RCC 7860 (cell line): ENCODE measurements at places on chromosomes 16 and 17.

DNA sequence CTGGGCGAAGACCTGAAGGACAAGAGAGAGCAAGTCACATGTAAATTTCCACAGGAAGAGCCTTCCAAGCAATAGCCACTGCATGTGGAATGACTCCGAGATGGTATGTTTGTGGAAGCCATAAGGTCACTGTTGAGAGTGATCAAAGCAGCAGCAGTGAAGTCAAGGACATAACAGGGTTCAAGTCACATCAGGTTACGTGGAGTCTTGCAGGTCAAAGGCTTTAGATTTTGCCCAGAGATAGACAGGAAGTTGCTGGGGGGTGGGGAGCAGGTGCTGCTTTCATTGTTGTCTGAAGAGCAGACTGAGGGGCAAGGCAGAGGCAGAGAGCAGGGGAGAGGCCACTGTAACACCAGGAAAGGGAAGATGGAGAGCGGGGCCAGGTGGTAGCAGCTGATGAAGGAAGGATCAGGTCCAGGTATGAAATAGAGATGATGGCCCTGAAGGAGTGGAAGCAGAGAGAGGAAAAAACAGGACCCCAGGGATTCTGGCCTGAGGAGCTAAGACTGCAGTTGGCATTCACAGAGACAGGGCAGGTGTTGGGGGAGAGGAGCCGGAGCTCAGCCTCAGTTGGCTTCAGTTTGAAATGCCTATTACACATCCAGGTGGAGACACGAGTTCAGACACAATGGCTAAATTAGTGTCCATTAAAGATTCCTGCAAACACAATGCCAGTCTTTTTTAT, 129.3 kb upstream of the AXIN2 start:
- no peak for DNase-seq

GRCh38 chr16:2913603-2914002, 1.9 kb downstream of the FLYWCH1 start:
- no peak for DNase-seq

GRCh38 chr16:84247844-84248243, 8.0 kb upstream of the KCNG4 start:
- peak; percentile 85 for DNase-seq

- DNase-seq: peak; percentile 78
These were observed 98.4 kb upstream of the GSE1 start for GRCh38 chr16:85514598-85515318.

DNA sequence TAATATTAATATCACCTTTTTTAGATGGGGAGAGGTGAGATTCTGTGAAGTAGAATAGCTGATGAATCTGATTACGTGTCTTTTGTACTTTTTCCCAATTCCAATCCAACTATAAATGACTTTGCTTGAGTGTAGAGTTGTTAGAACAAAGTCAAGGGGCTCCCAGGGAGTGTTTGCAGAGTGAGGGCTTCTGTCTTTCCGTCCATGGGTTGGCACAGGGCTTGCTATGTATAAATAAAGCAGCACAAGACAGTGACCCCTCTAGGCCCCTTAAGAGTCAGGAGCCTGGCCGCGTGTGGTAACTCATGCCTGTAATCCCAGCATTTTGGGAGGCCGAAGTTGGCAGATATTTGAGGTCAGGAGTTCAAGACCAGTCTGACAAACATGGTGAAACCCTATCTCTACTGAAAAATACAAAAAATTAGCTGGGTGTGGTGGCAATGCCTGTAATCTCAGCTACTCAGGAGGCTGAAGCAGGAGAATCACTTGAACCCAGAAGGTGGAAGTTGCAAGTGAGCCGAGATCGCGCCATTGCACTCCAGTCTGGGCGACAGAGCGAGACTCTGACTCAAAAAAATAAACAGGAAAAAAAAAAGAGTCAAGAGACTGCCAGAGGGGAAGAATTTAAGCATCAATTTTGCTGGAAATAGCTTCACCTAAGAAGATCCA, 127.9 kb upstream of the HS3ST3A1 start:
- DNase-seq: no peak

DNA sequence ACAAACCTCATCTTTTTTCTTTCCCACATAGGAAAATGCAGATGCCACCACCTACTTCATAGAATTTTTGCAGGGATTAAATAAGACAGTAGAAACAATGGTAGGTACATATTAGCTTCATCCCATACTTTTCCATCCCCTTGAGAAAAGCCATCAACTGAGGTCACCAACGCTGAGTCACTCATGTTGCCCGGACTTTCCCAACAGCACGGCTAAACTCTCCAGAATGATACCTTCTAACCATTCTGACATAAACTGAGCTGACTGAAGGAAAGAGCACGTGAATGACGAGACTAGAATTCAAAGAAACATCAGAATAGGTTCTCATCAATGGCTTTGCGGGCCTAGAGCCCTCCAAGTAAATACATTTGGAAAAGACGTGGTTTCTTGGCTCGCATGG, 146.0 kb upstream of the RCVRN start:
- no peak for DNase-seq

- no peak for DNase-seq
These were observed 15.3 kb upstream of the GNG13 start for GRCh38 chr16:815861-816260.

DNA sequence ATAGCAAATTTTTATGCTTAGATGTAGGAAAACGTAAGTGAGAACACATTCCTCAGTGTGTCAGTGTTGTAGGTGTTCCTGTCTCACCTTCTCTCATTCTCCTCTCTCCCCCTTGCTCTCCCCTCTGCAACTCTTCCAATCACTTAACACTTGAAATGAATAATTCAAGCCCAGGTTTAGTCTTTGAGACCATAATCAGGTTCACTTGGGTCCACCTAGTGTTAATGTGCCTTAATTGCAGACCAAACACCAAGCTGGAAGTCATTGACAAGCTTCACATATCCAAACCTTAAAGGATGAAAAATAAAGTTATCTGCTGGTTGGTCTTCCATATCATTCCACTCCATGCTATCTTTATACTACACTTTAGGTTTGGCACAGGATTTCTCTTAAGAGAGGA, 37.0 kb downstream of the STXBP4 start:
- no peak for DNase-seq

DNA sequence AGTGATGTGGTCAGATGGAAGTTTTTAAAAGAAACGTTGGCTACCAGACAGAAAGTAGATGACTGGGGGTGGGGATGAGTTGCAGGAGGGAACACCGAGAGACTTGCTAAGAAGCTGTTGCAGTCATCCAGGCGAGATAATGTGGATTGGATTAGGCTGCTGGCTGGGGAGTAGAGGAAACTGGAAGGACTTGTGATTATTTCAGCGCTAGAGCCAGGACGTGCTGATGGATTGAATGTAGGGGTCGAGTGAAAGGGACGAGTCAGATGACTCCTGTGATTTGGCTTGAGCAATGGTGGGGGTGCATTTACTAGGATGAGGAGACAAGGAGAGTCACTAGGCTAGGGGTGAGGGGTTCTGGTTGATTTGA, 88.5 kb downstream of the CLEC16A start:
- no peak for DNase-seq

- DNase-seq: no peak
These were observed 33.4 kb downstream of the ZZEF1 start for GRCh38 chr17:4109449-4109848.

- DNase-seq: no peak
These were observed 13.9 kb downstream of the MMP2 start for GRCh38 chr16:55492756-55493380.

- no peak for DNase-seq
These were observed 247.9 kb upstream of the SOX9 start for GRCh38 chr17:71872843-71873485.

DNA sequence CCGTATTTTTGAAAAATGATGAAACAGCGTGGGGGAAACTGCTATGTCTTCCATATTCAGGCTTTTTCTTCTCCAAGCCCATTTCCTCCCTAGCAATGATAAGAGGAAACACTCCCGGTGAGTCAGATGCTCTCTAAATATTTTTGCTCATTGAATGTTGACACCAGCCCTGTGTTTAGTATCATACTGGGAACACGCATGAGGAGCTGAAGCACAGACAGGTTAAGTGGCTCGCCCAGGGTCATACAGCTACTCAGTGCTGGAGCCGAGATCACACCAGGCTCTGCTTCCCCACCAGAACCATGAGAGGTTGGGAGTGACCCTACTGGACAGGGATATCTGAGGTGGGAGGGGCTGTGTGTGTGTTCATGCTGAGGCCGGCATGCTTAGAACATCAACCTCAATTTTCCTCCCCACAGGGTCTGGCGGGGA, 37.8 kb upstream of the ADGRG1 start:
- DNase-seq: peak; percentile 41

GRCh38 chr16:29898804-29899515, 390 bp downstream of the SEZ6L2 start:
- DNase-seq: no peak

- DNase-seq: no peak
These were observed 121.7 kb downstream of the CMIP start for GRCh38 chr16:81566086-81567007.

DNA sequence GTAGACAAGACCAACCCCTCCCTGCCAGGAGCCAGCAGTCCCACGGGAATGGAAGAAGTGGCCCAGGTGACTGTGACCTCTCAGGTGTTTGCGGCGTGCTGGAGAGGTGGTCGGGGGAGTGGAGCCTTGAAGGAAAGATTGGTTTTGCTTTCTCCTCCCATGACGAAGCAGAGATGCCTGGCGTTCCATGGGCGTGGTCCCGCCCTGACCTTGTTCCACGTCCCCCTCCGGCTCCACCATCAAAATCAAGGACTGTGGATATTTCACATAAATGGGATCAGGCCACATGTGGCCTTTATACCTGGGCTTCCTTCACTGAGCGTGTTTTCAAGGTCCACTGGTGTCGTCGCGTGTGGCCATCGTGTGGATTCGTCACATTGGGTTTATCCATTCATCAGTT, 270.6 kb upstream of the TNRC6C start:
- no peak for DNase-seq

GRCh38 chr16:56202036-56202435, 10.7 kb downstream of the GNAO1 start:
- no peak for DNase-seq

DNA sequence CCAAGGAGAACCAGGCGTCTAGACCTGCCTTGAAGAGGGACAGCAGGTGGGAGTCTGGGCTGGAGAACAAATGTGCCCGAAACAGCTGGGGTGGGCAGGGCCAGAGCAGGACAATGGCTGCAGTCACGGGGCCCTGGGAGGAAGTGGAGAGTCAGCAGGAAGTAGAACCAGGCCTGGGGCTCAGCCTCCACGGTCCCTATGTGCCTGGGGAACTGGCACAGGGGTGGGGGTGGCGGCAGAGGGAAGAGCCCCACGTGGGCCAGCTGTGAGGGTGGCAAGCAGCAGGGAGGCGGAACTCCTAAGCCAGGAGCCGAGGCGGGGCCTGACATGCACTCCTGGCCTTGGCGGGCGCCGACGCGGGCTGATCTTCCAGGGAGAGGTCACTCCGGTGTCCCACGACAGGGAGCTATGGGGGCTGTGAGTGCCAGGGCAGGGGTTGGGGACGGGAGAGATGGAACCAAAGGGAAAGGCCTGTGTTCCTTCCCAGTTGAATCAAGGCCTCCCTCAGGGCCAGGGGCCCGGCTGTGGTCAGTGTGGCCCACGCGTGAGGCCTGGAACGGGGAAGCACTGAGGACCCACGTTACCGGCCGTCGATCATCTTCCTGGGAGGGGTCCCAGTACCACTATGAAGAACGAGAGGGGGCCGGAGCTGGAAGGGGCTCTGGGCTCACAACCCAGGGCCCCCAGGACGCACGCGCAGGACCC, 42.7 kb downstream of the TIMM22 start:
- no peak for DNase-seq

DNA sequence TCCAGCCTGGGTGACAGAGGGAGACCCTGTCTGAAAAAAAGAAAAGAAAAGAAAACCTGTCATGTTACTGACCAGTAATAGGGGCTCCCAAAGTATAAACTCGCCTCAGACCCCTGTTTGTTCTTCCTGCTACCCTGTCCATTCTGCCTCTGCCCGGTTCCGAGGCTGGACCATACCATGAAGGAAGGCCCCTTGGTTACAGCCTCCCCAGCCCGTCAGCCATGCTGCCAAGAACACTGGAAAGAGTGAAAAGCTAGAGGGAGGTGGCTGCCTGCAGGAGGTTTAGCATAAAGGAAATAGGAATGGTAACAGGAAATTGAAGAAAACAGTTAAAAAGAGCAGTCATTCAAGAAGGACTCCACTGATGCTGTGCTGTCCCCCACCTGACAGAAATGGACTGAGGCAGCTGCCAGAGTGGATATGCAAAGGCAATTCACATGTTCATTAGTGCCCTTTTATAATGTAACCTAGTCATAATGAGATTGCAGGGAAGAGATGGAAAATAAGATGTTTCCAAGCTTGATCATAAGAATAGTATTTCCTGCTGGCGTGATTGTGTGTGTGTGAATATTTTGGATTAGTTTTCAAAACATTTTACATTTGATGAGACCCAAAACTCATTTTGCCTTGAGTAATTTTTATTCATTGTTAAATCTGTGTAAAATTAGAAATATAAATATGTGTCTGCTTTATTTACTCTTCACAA, 102.6 kb downstream of the GOSR1 start:
- DNase-seq: no peak

- DNase-seq: no peak
These were observed 33.6 kb downstream of the PIGL start for GRCh38 chr17:16250635-16251034.

GRCh38 chr16:1320097-1320496, 10.7 kb downstream of the UBE2I start:
- no peak for DNase-seq

DNA sequence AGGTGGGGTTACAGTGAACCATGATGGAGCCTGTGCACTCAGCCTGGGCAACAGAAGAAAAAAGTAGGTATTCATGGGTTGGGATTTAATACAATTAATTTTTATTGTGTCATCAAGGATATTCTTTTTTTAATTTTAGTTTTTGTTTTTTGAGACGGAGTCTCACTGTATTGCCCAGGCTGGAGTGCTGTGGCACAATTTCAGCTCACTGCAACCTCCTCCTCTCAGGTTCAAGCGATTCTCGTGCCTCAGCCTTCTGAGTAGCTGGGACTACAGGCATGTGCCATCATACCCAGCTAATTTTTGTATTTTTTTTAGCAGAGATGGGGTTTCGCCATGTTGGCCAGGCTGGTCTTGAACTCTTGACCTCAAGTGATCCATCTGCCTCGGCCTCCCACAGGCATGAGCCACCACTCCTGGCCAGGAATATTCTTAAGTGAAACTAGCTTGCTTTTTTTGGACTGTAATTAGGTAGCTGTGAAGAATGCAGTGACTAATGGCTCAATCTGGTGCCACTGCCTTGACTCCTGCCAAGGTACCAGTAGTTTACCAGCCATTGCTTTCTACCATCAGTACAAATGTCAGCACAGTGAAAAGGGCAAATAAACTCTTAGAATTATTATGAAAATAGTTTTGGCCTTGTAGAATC, 4.8 kb downstream of the PPM1D start:
- peak; percentile 93 for DNase-seq

DNA sequence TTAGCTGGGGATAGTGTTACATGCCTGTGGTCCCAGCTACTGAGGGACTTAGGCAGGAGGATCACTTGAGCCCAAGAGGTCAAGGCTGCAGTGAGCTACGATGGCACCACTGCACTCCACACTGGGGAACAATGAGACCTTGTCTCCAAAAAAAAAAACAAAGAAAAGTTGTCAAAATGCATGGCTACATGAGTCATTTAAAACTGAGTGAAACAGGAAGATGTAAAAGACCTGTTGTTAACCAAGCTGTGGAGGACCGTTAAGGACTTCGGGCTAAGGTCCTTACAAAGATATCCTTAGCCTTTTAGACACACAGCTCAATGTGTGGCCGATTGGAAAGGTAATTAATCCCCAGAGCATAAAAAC, 25.1 kb downstream of the ZP2 start:
- DNase-seq: no peak

GRCh38 chr17:76253841-76254240, 11.3 kb upstream of the UBALD2 start:
- no peak for DNase-seq
